ENCODE measurements at places on chromosomes 6 and 20.

GRCh38 chr20:5268449-5268848 lies 48.3 kb downstream of the PROKR2 start:
- peak; percentile 1 for DNase-seq

- peak; percentile 65 for DNase-seq
Measured at GRCh38 chr6:131761060-131761761, 46.6 kb upstream of the ENPP1 start.

- DNase-seq = no peak
Measured at GRCh38 chr6:26109772-26110171, 22.5 kb downstream of the HFE start.

DNA sequence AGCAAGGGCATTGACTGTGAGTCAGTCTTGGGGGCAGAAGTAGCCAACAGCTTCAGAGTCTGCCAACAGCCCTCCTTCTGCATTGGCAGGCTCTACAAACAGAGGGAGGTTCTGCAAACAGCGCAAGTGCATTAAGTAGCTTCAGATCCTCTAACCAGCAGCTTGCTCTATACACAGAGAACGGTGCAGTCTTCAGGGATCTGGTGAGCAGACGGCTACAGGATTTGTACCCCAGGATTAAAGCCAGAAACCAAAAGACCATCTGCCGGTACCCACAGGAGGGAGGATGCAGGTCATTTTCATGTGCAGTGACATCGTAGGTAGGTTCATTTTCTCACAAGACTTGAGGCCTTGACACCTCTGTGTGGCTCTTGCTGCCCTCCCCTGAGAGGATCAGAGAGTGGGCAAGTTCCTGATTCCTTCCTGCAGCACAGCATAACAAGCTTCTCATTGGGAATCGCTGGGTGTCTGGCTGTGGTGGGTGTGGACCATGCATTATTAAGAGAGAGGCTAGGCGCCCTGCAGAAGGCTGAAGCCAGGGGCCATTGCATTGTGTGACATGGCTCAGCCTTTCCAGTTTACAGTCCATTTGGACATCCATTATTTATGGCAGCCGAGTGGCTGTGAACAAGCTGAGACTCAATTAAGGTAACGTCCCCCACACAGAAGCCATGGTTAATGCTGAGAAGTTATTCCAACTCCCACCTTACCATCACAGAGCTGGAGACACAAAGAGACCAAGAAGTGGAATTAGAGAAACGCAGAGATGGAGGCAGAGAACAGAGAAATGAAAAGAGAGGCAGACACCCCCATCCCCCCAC lies 250.0 kb downstream of the LRFN2 start:
- DNase-seq = no peak

DNA sequence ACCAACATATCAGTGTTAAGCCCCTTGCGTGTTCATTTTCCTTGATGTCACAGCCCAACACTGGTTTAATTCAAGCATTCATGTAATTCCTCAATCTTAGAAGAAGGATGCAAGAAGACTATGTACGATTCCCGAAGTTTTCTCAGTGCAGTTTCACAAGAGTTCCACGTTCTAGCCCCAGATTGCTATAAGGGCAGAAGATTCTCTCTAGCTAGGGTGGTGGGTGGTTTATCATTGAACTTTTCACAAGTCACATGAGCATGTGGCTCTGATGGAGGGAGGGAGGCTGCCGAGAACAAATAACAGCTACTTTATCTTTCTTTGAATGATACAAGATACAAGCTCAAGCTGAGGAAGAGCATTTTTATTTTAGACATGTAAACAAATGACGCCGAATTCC lies 71.9 kb upstream of the NHSL1 start:
- DNase-seq = no peak

- peak; percentile 26 for DNase-seq
Measured at GRCh38 chr6:83592770-83593394, 80.5 kb downstream of the PRSS35 start.

- DNase-seq = peak; percentile 66
Measured at GRCh38 chr6:41577356-41578216, 31.4 kb downstream of the FOXP4 start.

- DNase-seq = no peak
Measured at GRCh38 chr6:22295145-22295544, 1.7 kb downstream of the PRL start.

DNA sequence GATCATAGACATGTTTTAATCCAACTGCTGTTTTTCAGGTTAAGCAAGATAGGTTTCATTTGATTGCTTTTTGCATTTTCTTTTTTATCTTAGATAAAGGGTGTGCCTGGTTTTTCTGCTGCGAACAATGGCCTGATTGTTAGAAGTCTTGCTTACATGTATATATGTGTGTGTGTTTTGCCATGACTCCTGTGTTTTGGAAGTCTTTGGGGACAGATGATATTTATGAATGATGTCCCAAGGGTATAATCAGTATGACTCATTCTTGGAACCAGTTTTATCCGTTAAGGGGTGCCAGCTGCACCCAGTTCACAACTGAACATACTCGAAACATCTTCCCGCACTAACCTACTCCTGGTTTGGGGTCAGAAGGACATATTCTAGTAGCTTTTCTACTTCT lies 230.1 kb upstream of the SUPT3H start:
- peak; percentile 51 for DNase-seq

- peak; percentile 87 for DNase-seq
Measured at GRCh38 chr6:53439556-53439955, 90.8 kb upstream of the ELOVL5 start.

- DNase-seq = no peak
Measured at GRCh38 chr20:14785065-14785743, 447.8 kb upstream of the FLRT3 start.

- DNase-seq = no peak
Measured at GRCh38 chr20:40778894-40779496, 90.0 kb upstream of the MAFB start.

GRCh38 chr20:38946836-38947235 lies 15.3 kb upstream of the DHX35 start:
- no peak for DNase-seq

All from EH (cell line).